ENCODE measurements at places on chromosomes 3 and 15. TPM values are rescaled to one million over a fixed set of nuclear protein-coding genes. Genes with fewer than 3 reads are reported as not detected.

TMEM108 gene
- polyA plus RNA-seq: 23.8 TPM

DNA sequence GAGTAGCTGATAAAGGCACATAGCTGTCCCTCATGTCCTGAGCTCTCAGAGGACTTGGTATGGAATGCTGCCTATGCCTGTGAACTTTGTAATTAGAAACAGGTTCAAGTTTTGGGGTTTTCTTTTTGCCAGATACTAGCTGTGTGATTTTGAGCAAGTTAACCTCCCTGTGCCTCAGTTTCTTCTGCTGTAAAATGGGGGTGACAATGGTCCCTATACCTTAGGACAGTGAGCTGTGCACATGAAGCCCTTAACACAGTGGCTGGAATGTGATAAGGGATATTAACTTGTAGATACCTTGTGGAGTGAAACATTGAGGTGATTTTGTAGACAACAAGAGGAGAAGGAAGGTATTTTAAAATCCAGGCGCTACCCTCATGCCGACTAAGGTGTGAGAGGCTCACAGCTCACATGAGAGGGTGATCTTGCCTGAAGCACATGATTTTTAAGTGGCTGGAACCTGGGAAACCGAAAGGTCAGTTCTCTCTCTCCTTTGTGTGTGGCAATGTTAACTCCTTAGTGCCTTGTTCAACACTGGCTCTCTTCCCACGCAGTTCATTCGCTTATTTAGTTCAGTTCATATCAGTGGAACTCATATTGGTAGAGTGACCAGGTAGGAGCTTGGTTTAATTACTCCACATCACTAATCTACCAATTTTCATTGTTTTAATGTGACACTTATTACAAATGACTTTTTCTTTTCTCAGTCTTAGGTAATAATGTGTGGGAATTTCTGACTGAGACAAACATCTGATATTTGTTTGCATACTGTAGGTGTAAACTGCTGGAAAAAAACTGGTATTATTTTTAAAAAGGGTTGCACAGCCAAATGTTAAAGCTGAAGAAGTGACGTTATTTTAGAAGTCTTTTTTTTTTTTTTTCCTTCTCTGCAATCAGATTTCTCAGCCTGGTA is 236.2 kb downstream of the ITPR1 start:
- no peak for DNase-seq

- no peak for DNase-seq
Measured at GRCh38 chr3:143220741-143221140, 101.2 kb downstream of the CHST2 start.

DNA sequence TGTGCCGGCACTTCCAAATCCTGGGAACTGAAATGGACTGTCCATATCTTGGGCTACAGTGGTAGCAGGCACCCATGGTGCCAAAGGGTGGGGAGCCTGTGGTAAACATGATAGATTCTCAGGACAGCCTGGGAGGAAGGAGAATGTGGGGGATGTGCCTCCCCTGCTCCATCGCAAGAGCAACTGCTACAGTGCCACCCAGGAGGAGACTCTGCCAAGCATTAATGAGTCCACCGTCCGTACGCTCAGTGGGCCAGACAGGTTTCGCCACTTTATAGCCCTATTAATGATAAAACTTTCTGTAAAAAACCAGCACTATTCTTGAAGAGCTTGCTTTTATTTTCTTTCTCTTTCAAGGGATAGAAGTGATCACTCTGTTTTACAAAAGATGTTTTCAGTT is 75.2 kb downstream of the FMN1 start:
- no peak for DNase-seq

DNA sequence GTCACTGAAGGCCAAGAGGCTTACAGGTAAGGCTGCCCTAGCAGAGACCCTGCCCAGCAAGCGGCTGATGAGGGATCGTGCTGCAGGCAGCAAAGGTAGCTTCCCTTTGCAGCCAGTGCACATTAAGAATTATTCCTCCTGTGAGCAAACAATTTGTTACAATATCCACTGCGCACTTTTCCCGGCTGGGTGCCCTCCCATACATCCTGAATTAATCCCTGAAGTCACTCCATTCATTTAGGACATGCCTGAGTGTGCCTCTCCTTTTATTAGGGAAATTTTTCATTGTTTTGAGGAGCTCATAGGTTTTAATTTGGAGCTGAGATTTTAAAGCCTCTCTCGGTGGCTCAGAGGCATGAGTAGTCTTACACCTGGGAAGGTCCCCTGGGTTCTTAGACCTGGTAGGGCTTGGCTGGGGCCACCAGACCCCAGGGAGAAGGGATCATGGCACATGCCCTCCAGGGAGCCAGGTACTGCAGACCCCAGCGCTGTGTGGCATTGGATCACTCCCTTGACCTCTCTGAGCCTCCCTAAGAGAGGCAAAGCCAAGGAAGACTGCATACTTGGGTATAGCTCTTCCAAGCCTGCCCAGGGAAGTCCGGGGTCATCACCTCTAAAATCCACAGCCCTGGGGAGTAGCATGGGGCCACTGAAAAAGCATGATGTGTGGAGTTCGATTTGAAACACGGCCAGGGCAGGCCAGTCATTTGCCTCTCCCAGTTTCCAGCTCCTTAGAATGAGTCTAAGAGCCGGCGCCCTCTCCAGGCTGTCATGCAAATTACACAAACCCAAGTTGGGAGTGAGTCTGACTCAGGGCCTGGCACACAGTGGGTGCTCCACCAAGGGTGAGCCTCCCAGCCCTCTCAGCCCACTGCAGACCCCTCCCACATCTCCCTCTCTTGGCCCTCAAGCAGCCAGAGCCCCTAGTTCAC is 151.9 kb upstream of the LINGO1 start:
- no peak for DNase-seq

Data from urinary bladder (tissue), 4 donors.